ENCODE measurements at places on chromosomes 2 and 18.
A peak's percentile ranks its signal among the peaks of the same experiment; 100 is the strongest.

DNA sequence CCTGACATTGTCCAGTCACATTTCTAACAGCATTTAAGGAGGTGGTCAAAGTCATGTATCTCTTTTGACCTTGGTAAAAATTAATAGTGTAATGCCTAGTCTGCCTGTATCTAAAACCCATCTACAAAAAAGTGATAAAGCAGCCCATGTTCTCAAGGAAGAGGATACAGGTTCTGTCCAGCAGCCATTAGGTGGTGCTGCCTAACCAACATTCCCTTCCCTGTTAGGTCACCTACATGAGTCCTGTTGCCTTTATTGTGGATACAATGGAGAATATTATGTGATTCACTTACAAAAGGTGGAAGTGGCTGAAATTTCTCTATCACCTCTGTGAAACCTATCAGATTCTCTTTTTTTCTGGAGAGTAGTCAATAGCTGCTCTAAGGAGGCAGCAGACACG lies 52.5 kb downstream of the AQP4 start:
- peak; percentile 8 for DNase-seq

- DNase-seq: no peak
Measured at GRCh38 chr2:163755366-163755765, 19.6 kb upstream of the FIGN start.

- no peak for DNase-seq
Measured at GRCh38 chr18:44959013-44959412, 278.3 kb downstream of the SETBP1 start.

DNA sequence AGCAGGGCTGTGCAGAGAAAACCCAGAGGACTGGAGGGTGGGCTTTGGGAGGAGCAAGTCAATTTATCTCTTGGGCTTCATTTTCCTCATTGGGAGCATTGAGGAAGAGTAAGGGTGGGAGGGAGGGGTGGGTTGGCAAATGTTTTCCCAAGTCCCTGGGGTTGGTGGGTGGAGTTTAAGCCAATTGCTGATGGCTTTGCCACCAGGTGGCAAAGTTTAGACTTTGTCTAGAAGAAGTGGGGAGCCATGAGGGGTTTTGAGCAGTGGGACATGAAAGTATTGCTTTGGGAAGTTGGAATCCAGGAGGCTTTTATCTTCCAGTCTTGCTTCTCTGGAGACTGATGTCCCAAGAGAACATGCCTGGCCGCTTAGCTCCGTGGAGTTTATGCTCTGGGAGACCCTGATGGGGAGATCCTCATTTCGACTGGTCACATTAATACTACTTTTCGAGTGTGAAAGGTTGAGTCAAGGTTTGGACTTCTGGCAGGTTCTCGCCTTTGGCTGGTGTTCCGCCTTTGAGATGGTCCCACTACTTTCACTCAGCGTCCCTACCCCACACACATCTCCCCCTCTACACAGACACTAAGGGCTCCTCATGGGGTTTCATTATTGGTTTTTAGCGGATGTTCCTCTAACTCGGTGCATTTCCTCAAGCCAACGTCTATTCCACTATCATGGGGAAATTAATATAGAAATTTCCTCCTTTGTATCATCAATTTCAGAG lies 126.7 kb downstream of the PRKCE start:
- DNase-seq: no peak

DNA sequence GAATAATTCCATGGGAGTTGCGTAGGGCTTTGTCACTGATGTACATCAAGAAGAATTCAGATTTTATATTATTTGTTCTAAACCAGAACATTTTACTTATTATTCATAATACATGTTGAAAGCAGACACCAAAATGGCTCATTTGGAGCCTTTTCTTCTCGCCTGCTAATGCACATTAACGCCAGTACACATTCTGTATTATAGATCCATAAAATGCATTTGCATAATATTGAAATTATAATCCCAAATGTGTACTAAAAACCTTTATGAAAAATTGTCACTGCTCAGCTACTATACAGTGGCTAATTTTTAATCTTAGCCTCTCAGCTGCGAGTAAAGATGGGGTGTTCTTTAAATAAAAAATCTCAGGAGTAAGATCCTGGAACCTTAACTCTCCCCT lies 452.2 kb upstream of the HNRNPA3 start:
- no peak for DNase-seq

- DNase-seq: peak; percentile 1
Measured at GRCh38 chr18:38654946-38655345, 1089.3 kb upstream of the CELF4 start.

DNA sequence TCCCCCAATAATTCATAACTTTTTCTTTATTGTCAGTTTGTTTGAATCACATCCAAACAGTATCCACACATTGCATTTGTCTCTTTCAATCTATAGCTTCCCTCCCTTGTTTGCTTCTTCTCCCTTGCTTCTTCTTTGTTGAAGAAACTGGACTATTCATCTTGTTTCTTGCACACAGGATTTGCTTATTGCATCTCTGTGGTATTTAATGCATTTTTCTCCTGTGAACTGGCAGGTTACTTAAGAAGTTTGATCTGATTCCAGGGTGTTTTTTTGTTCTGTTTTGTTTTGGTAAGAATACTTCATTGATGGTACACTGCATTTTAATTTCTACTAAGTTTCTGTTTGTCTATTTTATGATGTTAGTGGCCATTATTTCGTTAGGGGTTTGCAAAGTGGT lies 166.8 kb downstream of the CAMKMT start:
- DNase-seq: peak; percentile 71

DNA sequence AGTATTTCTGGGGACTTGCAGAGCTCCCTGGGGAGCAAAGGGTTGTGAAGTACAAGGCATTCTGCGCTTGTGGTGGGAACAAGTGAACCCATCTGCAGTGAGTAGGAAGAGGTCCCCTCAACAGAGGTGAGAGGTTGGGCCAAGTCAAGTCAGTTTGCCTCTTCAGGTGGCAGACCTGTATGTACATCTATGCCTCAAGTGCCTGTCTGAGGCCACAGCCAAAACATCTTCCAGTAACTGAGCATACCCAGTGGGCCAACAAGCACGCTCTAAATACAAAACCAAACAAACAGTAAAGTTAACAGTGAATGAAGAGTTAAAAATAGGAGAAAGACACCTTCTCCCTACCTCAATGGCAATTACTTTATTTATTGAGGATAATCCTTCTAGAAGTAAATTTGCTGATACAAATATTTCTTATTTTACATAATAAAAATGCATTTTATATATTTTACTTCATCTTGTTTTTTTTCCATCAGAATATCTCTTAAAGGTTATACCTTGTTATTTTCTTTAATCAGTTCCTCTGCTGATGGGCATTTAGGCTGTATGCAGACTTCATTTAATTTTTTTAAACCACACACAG lies 2.5 kb downstream of the GYPC start:
- DNase-seq: no peak

GRCh38 chr2:12265646-12266045 lies 451.1 kb upstream of the TRIB2 start:
- no peak for DNase-seq

DNA sequence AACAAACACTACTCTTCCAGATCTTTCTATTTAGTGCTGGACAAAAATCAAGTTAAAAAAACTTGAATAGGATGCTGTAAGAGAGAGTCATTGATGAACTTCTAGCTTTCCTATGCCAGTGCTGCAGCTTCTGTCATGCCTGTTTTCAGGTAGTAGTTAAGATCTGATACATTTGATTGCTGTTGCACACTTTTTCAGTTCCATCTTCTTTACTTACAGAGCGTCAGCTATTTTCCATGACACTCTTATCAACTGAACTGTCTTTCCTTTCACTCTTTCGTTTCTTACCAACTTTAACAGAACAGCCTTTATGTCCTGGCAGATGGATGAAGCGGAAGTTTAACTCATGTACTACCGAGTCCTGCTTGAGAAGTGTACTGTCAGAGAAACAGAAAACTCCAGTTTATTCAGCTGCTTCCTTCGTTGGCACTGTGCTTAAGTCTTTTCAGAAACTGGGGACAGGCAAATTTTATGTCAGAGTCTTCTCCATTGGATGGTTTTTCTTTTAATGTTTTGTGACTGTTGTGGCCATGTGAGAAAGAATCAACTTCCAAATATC lies 145.9 kb upstream of the KLHL14 start:
- DNase-seq: no peak

- DNase-seq: peak; percentile 79
Measured at GRCh38 chr2:28398101-28398834, 5.6 kb downstream of the FOSL2 start.

- DNase-seq: peak; percentile 97
Measured at GRCh38 chr18:12946549-12947284, 1.1 kb upstream of the SEH1L start.

DNA sequence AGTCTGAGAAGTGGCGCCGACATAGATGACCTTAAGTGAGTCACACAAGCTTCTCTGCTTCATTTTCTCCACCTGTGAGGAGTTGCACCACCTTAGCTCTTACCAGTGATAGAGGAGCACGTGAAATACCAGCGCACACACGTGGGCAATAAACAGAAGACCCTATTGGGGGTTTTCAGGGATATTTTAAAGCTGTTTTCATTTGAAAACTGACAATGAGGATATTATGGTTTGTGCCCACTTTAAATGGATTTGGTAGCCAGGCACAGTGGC lies 47.3 kb upstream of the FZD7 start:
- no peak for DNase-seq

- no peak for DNase-seq
Measured at GRCh38 chr2:190564838-190565237, 30.3 kb upstream of the NEMP2 start.

DNA sequence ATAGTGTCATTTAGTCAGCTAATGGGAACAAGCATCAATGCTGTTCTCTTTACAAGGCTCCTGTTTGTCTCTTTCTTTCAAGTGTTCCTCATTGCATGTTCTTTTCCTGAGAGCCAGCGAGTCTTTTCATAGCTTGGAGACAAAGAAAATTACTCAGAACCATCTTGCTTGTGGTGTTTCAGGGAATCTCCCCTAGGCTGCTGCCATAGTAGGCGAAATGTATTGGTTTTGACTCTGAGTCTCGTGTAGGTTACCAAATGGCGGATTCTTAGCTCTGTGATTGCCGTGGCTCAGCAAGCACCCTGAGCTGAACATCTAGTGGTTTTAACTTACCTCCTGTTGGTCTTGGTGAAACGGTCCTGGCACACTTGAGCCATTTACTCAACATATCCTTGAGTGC lies 68.7 kb downstream of the RHBDD1 start:
- DNase-seq: no peak

- DNase-seq: no peak
Measured at GRCh38 chr2:132757002-132757589, 87.1 kb upstream of the LYPD1 start.

- no peak for DNase-seq
Measured at GRCh38 chr18:48904847-48905394, 45.8 kb downstream of the SMAD7 start.

DNA sequence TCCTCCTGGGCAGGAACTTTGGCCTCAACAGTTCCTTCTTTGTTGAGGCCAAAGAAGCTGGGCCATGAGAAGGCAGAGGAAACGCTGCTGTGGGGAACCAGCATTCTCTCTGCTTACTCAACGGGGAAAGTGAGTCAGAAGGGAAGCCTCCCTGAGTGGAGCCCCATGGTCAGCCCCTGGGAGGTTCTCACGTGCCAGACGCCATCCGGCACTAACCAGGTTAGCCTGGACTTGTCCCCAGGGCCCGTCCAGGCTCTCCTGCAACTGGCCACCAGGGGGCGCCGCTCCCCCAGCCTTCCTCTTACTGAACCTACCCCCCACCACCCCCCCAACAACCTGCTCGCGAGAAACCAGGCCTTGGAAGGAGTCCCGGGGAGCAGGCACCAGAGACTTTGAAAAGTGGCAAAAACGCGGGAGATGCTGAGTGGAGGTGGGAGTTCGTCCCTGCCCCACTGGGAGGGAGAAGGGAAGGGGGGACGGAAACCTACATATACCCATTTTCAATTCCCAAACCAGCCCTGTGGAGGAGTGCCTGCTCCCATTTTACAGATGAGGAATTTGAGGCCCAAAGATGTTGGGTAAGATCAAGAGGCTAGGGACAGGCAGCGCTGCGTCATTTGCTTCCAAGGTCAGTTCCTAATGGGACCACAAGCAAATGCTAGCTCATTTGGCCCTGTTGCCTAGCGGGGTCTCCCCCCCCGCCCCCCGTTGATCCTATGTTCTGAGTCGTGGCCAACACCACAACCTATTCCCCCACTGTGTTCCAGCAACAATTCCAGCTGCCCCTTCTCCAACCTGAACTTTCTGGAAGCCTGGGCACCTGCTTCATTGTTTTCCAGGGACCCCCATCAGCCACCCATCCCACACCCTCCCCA lies 20.0 kb downstream of the TEX44 start:
- peak; percentile 94 for DNase-seq

- DNase-seq: no peak
Measured at GRCh38 chr2:78147466-78147865, 625.3 kb upstream of the LRRTM4 start.

DNA sequence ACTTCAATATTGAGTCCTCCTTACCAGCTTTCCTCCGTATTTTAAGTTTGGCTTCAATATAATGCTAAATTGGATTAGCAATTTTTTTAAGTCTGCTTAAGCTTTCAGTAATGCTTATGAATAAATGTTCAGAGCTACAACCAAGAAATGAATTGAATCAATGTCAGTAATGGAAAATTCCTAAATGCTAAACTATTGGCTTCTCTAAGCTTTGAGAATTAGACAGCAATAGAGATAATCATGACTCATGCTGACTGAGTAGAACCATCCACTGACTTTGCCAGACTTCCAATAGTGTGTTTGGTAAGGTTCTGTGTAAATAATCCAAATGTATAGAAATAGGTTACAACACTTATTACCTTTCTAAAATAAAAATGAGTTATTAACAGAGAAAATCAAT lies 8.9 kb upstream of the PDE1A start:
- peak; percentile 44 for DNase-seq

DNA sequence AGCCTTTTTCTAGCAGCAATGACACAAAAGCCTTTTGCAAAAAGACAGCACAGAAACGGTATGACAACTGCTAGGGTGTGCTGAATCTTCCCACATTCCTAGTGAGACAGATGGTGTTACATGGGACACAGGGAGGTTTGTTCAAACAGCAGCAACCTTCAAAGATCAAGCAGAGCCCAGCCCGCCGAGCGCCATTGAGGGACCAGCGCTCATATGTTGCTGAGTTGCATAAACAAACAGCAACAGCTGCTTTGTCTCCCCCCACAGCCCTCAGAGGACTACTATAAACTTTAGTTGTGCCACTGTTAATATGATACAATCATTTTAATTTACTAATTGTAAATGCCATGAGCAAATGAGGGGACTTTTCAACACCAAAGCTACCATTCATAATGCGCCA lies 117.7 kb downstream of the ZEB2 start:
- DNase-seq: no peak

DNA sequence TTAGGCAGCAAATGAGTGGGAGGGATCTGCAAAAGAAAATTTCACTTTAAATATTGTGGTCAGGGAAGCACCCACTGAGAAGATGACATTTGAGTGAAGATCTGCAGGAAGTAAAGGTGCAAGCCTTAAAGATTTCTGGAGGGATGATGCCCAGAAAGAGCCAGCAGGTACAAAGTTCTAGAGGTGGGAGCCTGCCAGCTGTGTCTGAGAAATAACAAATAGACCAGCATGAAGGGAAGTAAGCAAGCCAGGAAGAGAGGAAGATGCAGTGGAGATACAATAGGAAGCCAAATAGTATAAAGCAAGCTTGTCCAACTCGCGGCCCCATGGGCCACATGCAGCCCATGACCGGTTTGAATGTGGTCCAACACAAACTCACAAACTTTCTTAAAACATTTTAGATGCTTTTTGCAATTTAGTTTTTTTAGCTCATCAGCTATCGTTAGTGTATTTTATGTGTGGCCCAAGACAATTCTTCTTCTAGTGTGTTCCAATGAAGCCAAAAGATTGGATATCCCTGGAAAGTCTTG lies 489.9 kb downstream of the DCC start:
- no peak for DNase-seq

GRCh38 chr2:60441800-60442199 lies 111.7 kb downstream of the BCL11A start:
- DNase-seq: no peak
